Activated CD4-positive, alpha-beta memory T cell treated with anti-CD3 and anti-CD28 coated beads, Interleukin-2, amount 10 ng/mL, durations not matched to agents 7 days and 5 days (primary cell): ENCODE measurements at places on chromosomes 5 and 9.

DNA sequence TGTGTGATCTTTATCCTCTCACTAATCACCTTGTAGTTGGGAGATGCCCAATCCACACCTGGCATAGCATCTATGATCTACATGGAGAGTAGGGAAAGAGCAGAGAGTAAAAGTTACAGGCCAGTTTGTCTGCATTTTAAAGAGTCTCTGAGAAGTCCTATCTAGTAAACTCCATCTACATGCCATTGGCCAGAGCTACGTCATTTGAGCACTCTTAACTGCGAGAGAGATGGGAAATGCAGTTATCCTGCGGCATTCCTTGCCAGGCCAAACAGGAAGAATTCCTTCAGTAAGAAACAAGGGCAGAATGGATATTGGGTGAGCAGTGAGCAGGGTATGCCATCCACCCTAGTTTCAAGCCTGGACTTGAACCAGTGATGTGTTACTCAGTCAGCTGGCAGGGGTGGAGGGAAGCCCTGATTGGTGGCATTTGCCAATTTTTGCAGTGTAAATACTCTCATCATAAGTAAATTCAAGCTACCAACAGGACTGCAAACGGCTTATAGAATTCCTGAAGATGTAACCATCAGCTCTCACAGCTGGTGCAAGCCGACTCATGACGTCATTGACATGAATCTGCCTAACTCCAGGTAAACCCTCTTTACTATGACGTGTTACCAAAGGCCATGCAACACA lies 156.8 kb upstream of the MSX2 start:
- no peak for DNase-seq

GRCh38 chr5:117837786-117838185 lies 1150.6 kb downstream of the DTWD2 start:
- no peak for DNase-seq

- DNase-seq, result no peak
These were observed 24.9 kb downstream of the MELK start for GRCh38 chr9:36597412-36598178.

GRCh38 chr5:44225231-44226160 lies 163.7 kb downstream of the FGF10 start:
- no peak for DNase-seq

DNA sequence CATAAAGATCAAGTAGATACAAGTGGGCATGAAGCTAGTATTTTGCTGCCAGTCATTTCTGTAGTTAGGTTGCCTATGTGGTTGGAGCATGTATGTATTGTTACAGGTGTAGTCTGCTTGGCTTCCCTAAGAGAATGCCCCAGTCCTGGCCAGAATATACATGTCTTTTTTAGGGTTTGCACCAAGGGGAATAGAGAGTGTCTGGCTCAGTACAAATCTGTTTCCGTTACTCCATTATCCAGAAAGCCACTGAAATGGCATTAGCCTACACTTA lies 23.2 kb downstream of the TGFBR1 start:
- DNase-seq, result no peak
